ENCODE measurements at places on chromosomes 13 and 19.
A peak's percentile ranks its signal among the peaks of the same experiment; 100 is the strongest.

DNA sequence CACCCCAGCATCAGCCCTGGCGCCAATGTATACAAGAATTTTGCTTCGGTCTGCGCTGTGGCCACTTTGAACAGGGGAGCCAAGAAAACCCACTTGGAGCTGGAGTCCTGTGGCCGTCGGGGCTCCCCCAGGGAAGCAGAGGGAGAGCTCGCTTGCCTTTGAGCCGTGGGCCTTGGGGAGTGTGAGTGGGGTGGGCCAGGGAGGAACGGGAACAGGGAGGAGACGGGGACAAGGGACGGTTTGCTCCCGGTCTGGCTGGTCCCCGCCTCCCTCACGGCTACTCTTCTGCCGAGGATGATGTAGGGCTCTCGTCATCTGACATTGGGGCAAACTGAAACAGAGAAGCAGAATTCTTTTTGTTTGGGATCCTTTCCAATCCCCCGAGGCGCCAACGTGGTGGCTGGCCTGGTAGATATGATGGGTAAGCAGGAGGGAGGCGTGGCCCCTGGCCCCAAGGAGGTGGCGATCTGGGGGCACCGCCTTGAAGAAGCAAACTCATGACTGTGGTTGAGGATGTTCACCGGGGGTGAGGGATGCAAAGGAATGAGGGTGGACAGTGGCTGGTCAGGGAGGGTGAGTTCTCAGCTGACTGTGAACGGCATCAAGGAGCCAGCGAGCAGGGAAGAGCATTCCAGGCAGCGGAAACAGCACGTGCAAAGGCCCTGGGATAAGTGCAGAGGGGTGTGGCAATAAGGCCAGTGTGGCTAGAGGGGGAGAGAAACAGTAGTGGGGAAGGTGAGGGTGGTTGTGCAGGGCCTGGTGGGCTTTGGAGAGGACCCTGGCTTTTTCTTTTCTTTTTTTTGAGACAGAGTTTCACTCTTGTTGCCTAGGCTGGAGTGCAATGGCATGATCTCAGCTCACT is 10.9 kb upstream of the SPC24 start:
- no peak for DNase-seq

DNA sequence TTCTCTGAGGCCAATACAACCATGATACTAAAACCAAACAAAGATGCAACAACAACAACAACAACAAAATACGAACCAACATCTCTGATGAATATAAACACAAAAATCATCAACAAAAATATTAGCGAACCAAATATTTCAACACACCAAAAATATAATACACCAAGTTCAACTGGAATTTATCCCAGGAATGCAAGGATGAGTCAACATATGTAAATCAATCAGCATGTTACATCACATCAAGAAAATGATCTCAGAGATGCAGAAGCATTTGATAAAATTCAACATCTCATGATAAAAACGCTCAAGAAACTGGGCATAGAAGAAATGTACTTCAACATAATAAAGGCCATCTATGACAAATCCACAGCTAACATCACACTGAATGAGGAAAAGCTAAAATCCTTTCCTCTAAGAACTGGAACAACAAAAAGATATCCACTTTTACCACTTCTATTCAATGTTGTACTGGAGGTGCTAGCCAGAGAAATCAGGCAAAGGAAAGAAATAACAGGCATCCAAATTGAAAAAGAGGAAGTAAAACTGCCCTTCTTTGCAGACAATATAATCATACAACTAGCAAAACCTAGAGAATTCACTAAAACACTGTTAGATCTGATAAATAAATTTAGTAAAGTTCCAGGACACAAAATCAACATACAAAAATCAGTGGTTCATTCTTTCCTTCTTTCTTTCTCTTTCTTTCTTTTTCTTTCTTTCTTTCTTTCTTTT is 2448.7 kb upstream of the PCDH20 start:
- no peak for DNase-seq

- peak; percentile 64 for DNase-seq
These were observed 5.1 kb upstream of the SPACA6 start for GRCh38 chr19:51687791-51688670.

DNA sequence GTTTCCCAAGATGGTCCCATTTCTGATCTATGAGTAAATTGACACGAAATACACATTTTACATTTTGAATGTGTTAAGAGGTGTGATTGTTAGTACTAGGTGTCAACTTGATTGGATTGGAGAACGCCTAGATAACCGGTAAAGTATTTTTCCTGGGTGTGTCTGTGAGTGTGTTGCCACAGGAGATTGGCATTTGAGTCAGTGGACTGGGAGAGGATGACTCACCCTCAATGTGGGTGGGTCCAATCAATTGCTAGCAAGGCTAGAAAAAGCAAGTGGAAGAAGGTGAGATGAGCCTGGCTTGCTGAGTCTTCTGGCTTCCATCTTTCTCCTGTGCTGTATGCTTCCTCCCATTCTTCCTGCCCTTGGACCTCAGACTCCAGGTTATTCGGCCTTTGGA is 960.7 kb upstream of the PCDH9 start:
- no peak for DNase-seq

- no peak for DNase-seq
These were observed 77.3 kb downstream of the FGF9 start for GRCh38 chr13:21748166-21748565.

- no peak for DNase-seq
These were observed 3.6 kb downstream of the KMT2B start for GRCh38 chr19:35721374-35721773.

- DNase-seq: no peak
These were observed 290.7 kb downstream of the SPRY2 start for GRCh38 chr13:80050252-80050651.
